Dermis microvascular lymphatic vessel endothelial cell (primary cell): ENCODE measurements at places on chromosomes 2 and 18.

DNA sequence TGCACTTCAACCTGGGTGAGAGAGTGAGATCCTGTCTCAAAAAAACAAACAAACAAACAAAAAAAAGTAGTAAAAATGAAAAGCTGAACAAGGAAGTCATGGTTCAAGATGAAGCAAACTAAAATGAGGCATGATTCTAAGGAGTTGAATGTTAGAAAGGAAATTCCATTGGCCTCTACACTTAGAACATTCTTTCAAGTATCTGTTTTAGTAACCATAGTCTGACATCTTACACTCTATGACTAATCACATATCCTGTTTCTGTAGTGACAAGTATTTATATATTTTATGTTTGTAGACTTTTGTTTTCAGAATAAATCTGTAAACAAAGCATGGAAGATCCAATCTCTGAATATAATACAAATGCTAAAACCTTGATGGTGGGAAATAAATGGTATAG, 164.1 kb downstream of the KIAA1328 start:
- peak; percentile 21 for DNase-seq

DNA sequence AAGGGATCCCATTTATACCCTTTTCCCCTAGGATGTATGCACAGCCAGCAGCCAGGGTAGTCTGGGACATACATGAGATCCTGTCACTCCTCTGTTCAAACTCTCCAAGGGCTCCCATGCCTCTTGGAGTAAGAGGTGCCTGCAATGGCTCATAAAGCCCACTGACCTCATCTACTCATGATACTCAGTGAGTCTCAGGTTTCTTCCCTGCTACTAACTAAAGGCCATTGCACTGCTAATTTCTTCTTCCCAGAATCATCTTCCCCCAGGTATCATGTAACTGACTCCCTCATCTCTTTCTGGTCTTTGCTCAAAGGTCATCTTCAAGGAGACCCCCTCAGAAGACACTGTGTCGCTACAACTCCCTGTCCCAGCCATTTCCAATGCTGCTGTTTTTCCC, 68.2 kb downstream of the CCBE1 start:
- DNase-seq: no peak

GRCh38 chr18:55446996-55447671, 140.9 kb downstream of the TCF4 start:
- DNase-seq: no peak

DNA sequence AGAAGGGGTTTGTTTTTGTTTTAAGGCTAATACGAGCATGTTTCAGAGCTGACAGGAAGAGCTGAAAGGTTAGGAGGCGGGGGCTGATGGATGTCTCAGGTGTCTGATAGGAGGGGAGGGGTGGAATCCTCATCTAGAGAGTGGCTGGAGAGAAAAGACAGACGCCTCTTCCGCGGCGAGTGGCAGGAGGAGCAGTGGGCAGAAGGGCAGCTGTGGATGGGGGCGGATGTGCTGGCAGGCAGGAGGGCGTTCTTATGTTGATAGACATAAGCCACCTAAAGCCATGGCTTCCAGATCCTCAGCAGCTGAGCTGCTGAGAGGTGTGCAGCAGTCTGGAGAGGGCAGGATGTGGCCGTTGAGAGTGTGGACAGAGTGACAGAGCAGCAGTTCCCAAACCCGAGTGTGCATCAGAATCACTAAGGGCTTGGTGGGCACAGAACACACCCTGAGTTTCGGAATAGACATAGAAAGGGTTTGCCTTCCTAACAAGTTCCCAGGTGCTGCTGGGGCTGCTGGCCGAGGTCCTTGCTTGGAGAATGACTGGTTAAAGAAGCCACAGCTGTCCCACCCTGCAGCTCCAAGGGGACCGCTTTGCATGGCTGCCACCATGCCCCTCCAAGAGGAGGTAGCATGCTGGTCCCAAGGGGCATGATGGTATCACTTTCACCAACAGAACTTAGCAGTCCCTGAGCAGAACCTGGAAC, 3.0 kb upstream of the ITM2C start:
- no peak for DNase-seq

DNA sequence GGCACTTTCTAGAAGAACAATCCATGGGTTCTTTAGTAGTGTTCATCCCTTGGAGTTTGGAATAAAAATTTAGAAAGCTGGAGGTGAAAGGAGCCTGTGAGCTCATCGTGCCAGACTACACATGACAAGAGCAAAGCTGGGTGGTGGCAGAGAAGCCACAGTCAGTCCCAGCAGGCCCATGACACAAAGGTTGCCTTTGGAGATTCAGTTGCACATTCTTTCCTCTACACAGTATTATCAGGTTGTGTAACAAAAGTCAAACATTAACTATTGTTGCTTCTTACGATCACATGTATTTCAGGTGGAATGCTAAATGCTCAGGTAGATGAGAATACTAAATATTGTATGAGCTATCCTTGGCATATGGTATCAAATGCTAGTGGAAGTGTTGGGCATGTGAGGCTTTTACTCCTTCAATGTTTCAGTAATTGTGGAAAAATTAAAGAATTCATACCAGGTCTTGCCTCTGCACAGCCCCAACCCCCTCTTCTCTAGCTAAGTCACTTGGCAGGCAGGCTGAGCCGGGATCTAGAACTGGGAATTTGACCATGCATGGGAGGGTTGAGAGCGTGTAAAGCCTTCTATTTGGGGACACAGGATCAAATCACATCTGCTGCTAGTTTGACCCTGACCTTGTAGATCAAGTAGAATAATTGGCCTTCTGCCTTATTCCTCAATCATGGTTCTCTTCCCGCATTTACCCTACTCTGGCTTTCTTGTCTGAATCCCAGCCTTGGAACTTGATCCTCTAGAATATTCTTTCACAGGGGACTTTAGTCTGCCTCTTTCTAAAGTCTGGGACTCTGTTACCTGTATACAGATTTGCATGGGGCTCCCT, 230.9 kb downstream of the GCA start:
- DNase-seq: no peak

GRCh38 chr18:7304061-7304370, 73.1 kb downstream of the LRRC30 start:
- no peak for DNase-seq

DNA sequence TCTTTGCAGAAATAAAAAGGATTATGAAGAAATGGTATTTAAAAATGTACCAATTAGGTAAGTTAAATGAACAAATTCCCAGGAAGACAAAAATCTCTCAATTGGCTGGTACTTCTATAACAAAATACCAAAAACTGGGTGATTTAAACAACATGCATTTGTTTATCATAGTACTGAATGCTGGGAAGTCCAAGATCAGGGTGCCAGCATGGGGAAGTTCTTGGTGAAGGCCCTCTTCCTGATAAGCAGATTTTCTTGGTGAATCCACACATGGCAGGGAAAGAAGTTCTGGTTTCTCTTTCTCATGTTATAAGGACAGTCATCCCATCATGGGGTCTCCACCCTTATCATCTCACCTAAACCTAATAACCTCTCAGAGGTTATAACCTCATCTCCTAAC, 271.6 kb upstream of the SETBP1 start:
- DNase-seq: no peak

- DNase-seq: no peak
Measured at GRCh38 chr2:240932724-240933047, 26.6 kb downstream of the CROCC2 start.

- peak; percentile 31 for DNase-seq
Measured at GRCh38 chr2:17754773-17755425, 961 bp downstream of the GEN1 start.

DNA sequence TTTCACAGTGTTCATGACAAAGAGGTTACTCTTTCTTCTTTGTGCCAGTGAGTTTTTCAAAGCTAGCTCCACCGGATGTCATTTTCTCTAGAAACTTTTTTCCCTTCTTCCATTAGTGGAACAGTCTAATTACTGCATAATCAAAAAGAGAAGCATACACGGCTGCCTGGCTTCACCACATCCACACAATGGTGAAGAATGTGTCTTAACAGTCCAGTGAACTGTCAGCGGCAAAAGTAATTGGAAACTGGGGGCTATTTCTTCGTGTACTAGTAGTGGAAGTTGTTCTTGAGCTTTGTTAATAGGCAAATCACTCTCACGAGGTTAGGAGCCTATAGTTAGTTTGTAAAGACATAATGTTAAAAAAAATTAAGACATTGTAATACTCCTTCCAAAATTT, 32.9 kb upstream of the PIK3C3 start:
- no peak for DNase-seq

DNA sequence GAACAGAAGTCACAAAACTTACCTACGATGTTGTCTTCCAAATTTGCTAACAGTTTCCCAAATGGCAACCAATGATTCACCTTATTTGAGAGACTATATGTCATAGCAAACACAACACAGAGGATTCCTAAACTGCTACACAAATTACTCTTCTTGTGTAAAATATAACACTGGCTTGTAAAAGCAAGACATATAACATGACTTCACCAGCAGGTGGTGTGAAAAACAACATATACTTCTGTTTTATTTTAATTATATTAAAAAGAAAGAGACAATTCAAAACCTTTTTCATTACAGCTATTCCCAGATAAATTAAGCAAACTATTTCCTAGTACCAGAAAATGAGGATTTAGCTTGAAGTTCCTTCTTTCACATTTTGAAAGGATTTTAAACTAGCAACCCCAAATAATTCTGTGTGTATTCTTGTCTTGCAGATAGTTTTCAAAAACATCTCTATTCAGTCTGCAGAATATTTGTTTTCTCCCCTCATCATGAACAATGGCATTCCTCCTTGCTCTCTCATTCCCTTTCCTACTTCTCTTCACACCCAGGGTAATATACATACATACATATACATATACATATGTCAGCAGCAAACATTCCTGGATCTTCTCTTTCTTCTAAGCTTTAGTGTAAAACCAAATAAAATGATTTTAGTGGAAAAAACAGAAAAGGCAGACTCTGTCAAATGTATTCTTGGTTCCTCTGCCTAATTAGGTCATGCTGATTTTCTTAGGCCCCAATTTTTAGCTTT, 62.1 kb downstream of the SCN3A start:
- no peak for DNase-seq

DNA sequence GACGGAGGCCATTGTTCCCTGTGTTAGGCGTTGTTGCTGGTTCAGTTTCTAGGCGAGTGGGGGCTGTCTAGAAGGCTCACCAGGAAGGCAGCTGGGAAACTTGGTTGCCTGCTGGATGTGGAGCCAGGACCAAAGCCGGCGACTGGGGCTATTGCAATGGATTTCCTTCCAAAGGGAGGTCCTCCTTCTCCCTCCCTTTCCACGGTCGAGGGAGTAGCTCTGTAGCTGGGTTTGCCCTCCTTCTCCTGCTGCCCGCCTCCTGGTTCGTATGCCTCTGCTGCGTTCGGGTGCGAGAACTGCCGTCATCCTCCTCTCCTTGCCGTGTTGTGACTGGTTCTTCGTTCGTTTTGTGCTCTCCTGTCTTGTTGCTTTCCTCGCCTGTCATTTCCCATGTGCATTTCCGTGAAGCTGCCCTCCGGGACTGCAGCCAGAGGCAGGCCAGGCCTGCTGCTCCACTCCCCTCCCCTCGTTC, 203.4 kb downstream of the NEDD4L start:
- DNase-seq: peak; percentile 75

GRCh38 chr2:128467321-128467969, 148.8 kb upstream of the HS6ST1 start:
- no peak for DNase-seq

GRCh38 chr2:98911376-98912154, 24.5 kb downstream of the CRACDL start:
- DNase-seq: no peak
